ENCODE measurements at places on chromosomes 3 and 15. TPM values are rescaled to one million over a fixed set of nuclear protein-coding genes. Genes with fewer than 3 reads are reported as not detected.

CNTN3 gene
- 47.3 TPM for polyA plus RNA-seq

IQCH gene
- 2.4 TPM for polyA plus RNA-seq

NR2E3 gene
- 0.77 TPM for polyA plus RNA-seq

ZNF80 gene
- 0.11 TPM for polyA plus RNA-seq

ADAMTS17 gene
- 3.6 TPM for polyA plus RNA-seq

GOLGA6L25 gene
- polyA plus RNA-seq = not detected

TEX55 gene
- polyA plus RNA-seq = not detected

- DNase-seq = no peak
Observed at GRCh38 chr3:50068134-50068533, 20.6 kb upstream of the RBM5 start.

DNA sequence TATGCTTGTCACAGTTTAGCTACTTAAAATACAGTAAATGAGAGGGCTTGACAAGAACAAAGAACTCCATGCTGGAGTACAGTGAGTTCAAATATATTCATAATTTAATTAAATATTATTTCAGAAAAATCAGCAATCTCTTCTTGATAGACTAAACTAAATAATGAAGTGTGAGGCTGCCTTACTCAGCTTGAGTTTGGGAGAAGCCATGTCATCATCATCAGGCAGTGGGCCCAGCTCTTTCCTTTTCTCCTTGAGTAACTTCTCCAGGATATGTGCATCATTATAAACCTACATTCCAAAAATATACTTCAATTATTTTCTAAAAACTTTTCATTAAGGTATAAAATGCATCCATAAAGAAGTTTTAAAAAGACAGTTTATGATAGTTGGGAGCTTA lies 70.5 kb downstream of the PBRM1 start:
- DNase-seq = peak; percentile 75

DNA sequence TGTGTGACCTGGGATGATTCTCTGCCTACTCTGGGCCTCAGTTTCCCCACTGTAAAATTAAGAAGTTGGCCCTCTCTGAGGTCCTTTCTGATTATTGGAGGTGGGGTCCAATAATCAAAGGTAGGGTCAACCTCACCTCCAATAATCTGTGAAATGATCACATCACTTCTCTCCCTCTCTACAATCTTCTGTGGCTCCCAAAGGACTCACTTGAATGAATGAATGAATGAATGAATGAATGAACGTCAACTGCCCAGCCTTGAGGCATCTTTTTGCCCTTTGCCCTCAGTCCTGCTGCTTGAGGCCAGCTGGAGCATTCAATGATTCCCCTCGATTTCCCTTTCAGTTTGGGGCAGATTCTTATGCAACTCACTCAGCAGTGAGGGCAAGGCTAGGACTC lies 26.7 kb upstream of the GRIP2 start:
- DNase-seq = no peak

GRCh38 chr15:70826634-70827033 lies 27.3 kb downstream of the LARP6 start:
- DNase-seq = no peak

DNA sequence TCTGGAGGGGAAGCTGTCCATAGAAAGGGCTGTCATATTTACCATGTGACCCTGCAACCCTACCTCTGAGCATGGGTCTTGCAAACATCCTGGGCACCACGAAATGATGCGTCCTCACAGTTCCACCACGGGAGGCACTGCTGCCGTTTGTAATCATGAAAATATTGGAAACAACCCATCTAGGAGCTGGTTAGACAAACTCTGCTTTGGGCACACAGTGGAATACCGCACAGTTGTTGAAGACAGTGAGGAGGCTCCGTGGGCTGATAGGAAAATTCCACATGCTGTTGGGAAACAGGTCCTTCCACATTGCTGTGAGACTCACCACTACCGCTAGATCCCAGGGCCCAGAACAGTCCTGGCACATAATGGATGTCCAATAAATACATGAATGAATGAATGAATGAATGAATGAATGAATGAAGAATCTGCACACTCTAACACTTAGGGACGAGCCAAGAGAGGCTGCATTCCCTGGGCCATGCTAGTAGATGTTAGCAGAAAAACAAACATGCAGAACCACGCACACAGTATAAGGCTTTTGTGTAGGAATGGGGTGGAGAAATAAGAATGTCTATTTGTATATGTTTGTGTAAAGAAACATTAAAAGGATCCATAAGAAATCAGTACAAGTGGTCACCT lies 40.6 kb downstream of the TPRA1 start:
- DNase-seq = no peak

DNA sequence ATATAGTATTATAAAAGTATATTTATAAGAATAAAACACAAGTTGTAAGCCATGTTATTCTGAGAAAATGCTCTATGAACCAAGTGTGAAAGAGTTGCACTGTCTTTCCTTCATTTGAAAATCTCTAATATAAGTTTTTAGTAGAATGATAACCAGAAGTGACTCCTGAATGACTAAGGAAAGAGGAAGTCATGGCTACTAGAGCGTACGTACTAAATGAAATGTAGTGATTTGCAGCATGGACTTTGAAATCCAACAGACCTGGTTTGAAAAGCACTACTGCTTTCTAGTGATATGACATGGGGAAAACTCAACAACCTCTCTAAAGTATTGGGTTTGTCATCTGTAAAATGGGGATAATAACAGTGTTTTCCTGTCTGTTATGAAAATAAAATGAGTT lies 10.3 kb upstream of the DNAJC13 start:
- no peak for DNase-seq

DNA sequence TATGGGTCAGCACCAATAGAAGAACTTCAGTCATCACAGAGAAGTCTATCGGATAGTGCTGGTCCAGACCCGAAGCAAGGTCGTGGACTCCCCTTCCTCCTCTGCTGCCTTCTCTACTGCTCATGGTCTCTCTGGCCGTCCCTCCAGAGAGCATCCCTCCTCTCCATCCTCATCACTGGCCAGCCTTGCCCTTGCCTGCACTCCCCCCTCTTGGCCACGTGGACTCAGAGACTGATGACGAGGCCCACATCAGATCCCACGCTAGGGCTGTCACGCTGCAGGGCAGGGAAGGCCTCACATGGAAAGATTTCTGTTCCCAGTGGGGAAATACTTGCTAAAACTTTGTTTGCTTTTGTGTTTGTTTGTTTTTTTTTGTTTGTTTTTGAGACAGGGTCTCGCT lies 35.3 kb downstream of the IGDCC3 start:
- no peak for DNase-seq

- no peak for DNase-seq
Observed at GRCh38 chr15:70907784-70908471, 15.3 kb downstream of the LRRC49 start.

GRCh38 chr3:31841515-31841914 lies 139.5 kb downstream of the OSBPL10 start:
- no peak for DNase-seq

DNA sequence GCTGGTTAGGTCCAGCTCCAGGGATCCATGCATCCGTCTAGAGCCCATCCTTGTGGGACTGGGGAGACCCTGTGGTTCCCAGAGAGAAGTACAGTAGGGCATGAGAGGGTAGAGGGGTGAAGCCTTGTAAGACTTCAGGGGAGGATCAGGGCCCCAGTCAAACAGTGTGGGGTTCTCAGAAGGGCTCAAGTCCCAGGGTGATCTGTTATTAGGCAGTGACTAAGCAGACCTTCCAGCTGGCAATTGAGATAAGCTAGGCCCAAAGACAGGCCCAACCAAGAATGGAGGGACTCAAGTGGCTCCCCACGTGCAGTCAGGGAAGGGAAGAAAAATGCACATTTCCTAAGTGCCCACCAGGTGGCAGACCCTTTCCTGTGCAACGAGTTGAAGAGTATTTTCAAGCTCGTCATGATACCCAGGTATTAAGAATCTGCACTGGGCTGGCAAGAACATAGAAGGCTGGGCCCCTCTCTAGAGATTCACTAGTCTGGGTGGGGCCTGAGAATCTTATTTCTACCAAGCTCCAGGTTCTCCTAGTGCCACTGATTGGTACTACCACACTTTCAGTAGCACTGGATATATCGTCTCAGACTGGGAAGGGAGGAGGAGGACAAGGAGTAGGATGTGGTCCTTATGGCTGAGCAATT lies 240.8 kb downstream of the NR1D2 start:
- peak; percentile 23 for DNase-seq

DNA sequence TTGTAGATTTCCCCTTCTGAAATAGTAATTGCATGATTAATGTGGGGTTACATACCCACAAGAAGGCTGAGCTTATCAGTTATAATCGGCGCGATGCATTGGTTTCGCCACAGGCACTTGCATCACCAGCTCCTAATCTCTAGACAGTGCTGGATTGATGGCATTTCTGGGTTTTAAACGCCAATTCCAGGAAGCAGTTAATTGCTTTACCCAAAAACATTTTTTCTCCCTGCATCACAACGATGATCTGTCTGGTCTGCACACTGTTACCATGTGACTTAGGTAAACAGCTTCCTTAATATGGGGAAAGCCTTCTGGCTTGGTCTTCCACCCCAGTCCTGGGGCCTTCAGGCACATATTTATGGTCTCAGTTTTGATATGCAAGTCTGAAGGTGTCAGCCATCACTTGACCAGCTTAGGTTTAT lies 70.0 kb upstream of the HEG1 start:
- DNase-seq = no peak

- DNase-seq = no peak
Observed at GRCh38 chr3:117488983-117489382, 779.4 kb downstream of the TUSC7 start.

- DNase-seq = no peak
Observed at GRCh38 chr3:18761530-18761929, 336.4 kb upstream of the SATB1 start.

GRCh38 chr3:54527953-54528352 lies 399.9 kb downstream of the LRTM1 start:
- no peak for DNase-seq

DNA sequence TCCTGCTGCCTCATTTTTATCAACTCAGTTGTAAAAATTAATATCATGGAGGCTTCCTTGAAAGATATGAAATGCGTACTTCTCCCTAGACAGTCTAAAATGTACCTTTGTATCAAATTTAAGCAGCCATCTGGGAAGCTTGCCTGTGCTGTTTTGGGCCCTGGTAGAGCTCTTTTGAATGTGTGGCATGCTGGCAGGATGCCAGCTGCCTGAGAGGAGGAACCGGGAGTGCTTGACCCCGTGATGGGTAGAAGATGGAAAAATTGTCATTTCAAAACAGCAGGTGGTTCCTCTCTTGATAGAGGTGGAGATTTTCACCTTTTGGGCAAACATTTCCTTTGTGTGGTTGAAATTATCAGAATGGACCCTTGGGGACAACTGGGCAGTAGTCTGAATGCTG lies 245.3 kb downstream of the RPLP1 start:
- DNase-seq = no peak

GRCh38 chr3:8737823-8738222 lies 4.2 kb downstream of the CAV3 start:
- DNase-seq = no peak

DNA sequence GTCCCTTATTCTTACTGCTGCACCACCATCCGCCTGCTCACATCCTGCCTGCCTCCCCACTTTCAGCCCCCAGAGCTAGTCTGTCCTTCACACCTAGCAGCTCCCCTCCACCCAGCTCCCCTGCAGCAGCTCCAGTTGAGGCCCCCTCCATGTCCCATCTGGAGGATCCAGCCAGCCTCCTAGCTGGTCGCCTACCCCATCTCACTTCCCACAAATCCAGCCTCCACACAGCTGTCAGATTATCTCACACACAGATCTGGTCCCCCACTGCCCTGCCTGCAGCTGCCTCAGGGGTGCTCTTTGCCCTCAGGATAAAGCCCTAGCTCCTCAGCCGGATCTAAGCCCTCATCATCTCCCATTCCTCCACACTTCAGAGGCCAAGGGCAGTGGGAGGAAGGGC lies 8.8 kb upstream of the SEMA7A start:
- DNase-seq = no peak

DNA sequence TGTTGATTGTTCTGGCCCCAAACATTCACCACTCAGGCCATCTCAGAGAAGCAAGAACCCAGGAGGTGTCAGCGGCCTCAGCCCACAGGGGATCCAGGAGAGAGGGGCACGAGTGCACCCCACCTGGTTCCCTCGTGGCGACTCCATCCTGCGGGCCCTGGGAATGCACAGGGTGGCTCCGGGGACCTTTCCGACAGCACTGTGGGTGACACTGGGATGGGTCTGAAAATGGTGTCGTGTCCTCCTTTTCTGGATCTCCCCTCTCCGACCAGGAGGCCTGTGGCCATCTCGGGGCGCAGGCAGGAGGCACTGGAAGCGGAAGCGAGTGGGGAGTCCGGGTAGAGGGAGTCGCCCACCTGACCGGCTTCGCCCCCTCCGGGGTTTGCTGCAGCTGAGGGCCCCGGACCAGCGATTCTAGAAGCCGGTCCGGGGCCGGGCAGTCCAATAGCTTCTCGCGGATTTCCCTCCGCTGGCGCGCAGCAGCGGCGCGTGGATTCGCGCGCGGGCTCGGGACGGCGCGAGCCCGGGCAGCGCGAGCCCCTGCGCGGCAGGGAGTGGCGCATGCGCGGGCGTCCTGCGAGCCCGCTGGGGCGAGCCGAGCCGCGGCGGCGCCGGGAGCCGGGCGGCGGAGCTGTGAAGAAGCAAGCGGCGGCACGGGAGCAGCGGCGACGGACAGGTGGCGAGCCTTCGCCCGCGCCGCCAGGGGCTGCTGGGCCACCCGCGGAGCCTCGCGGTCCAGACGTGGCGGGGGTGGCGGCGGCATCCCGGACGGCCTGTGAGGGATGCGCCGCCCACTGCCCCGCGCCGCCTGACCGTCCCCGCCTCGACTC lies at the start of gene DOCK3:
DOCK3 (plus strand) TSS at position 579 of the 830 bp plus-strand sequence. CDS start 337 bp downstream, outside the sequence.
- peak; percentile 56 for DNase-seq

DNA sequence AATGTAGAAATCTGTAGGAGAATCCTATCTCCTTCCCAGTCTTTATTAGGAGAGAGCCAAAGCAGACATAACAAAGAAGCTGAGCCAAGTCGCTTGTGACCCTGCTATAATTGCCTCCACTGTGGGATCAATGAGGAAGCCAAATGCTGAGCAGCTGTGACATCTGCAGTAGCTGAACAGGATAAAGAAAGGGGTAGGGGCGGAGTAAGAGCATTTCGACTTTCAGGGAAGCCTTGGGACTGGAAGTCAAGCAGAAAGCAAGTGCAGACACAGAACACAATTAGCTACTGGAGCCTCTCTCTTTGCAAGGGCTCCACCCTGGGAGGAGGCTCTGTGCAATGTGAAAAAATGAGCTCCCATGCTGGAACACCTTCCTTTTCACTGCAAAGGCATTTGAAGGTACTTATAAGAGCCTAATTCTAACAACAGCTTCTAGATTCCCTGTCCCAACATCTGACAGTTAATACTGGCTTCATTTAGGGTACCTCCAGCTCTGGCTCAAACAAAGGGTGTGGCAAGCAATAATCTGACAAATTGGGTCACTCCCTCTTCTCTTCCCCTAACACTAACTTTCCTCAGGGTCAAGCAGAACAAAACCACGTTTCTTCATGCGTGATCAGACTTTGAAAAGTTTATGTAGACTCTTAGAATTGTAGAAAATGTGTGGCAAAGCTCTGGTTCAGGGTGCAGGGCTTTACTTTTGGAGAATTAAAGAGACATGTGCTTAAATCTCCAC lies 166.4 kb downstream of the CADPS start:
- peak; percentile 43 for DNase-seq

- DNase-seq = no peak
Observed at GRCh38 chr3:29057326-29057725, 223.5 kb upstream of the RBMS3 start.

DNA sequence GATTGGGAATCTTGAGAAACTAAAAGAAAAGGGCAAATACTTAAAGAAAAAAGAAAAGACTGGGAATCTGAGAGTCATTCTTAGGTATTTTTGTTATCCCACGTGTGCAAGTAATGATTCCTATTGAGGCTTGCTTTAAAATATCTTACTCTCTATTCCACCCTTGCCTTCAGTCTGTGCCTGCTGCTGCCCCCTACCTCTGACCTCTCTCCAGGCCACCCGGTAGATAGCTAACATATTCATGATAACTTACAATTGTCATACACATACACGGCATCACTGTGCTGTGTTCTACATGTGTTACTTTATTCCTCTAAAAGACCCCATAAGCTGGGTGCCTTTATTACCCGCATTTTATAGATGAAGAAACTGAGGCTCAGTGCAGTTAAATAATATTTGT lies 27.8 kb upstream of the ATP13A3 start:
- DNase-seq = no peak
